MM.1S (cell line): ENCODE measurements at places on chromosomes 7 and 10.

DNA sequence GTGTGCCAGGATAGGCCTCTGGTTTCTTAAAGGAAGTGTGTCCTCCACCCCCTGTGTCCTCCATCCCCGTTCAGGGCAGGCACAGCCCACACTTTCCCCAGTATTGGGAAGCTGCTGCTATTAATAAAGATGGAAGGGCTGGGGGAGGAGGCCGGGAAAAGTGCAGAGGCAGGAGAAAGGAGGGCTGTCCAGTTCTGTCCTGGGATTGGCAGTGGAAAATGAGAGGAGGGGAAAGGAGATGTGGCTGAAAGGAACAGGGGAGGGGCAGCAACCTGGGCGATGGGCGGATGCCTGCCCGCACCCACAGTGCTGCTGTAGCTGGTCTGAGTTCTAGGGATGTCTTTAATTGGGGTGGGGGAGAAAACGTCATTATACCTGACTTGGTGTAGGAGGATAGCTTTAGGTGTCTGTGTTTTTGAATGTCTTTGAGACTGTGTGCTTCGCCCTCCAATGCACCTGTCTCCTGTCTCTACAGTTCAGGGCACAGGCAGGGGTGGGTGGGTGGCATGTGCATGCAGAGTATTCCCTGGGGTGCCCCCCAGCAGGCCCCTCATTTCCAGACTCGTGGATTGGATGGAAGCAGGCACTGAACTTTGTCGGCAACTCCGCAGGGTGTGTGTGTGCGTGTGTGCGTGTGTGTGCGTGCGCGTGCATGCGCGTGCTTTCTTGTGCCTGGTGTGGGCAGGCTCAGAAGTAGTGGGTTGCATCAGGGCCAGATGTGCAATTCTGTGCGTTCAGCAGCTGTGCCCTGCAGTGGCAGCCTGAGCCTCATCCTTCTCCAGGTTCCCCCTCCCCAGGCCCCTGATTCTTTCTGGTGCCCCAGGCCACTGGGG is 2.5 kb downstream of the TRIM8 start:
- DNase-seq = no peak

GRCh38 chr10:133199992-133200611 is 29.9 kb upstream of the UTF1 start:
- no peak for DNase-seq

- DNase-seq = no peak
Measured at GRCh38 chr7:121633186-121633585, 237.1 kb upstream of the FAM3C start.

- DNase-seq = no peak
Measured at GRCh38 chr7:37035631-37036030, 311.3 kb upstream of the AOAH start.
